Fibroblast of pulmonary artery (primary cell): ENCODE measurements at places on chromosomes 2 and 18.

- DNase-seq = no peak
Observed at GRCh38 chr2:43157506-43158246, 68.7 kb downstream of the ZFP36L2 start.

DNA sequence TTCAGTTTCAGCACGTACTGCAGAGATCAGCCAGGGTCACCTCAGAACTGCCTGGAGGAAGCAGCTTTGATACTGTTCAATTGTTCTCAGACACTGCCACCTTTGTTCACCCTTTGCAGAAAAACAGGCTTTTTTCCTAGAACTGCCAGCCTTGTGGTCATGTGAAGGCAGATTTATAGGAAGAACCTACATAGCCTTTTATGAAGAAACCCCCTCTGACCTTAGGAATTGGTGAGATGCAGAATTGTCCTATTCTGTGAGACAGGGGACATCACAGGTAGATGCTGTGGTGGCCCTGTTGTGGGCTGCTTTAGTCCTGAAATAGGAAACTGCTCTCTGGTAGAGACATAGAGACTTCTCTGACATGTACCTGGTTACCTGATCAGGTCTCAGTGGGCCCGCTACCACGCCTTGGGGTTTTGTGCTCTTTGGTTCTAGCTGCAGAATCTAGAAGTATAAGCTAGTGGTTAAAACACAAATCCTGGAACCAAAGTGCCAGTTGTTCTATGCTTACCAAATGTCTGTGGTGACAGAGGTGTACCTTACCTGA, 206.6 kb downstream of the AGPS start:
- no peak for DNase-seq

DNA sequence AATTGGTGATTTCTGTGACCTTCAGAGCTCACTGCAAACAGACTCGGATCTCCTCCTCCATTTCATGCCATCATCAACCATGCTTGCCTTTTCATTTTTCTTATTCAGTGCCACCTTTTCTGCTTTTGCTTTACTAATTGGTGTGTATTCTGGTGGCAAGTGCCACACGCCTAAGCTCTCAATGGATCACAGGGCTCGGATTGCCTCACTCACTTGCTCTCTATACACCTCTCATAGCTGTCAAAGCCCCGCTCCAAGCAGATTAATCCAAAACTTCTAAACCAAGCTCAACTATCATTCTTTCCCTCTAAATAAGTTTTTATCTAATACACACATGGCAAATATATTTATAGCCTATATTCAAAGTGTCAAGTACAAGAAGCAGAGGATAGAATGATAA, 86.4 kb downstream of the PLEKHM3 start:
- no peak for DNase-seq

DNA sequence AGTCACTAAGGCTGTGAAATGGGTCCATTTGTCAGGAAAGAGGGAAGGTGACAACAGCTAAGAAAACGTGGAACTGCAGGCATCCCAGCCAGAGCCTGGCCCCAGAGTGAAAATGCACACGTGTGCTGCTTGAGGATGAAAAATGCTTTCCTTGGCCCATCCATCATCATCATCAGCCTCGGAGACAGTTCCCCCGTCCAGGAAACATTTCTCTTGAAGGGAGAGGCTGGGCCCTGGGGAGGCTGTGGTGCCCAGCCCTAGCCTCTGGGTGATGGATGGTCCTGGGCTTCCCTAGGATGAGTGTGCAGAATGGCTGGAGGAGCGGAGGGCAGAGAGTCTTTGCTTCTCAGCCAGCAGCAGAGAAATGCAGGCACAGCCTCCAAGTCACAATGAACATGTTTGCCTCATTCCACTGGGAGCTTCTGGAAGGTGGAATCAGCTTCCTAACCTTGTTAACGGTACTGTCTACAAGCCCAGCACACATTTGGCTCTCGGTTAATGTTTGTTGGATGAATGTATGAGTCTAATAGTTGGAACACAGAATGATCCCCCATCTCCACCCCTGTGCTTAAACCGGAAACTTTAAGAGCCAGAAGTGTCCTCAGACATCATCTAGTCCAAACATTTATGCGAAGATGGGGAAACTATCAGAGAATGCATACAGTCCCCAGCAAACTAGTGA, 164.0 kb downstream of the RDH14 start:
- no peak for DNase-seq

- DNase-seq = peak; percentile 56
Observed at GRCh38 chr2:188609321-188610049, 317.8 kb downstream of the GULP1 start.

- DNase-seq = no peak
Observed at GRCh38 chr2:146278881-146279280, 1565.9 kb upstream of the ACVR2A start.

GRCh38 chr2:120947982-120948661, 212.5 kb downstream of the GLI2 start:
- no peak for DNase-seq

GRCh38 chr18:8260827-8261226, 348.4 kb upstream of the RAB12 start:
- no peak for DNase-seq

GRCh38 chr2:36359067-36359466, 3.5 kb downstream of the CRIM1 start:
- no peak for DNase-seq

- DNase-seq = no peak
Observed at GRCh38 chr2:235235977-235236767, 257.7 kb upstream of the AGAP1 start.

GRCh38 chr2:42792583-42793333, at the start of gene HAAO:
TSS of gene HAAO (minus strand) at chr2:42792583. CDS start at chr2:42792536, 47 bp downstream.
- no peak for DNase-seq
